ENCODE measurements at places on chromosomes 1 and 21.

DNA sequence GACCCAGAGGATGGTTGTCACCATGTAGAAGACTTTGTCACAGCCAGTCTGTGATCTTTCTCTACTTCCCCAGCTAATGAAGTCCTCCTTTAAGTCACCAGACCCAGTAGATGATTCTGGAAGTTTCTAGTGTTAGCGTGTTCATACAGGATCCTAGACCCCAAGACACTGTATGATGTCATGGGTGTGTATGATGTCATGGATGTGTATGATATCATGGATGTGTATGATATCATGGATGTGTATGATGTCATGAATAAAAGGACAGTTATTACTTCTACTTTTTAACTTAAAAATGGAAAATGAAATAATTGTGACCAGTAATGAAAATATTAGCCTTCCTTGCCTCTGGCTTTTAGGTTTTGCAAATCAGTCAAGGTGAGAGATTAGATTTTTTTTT is 260.0 kb downstream of the FMN2 start:
- DNase-seq, result no peak

DNA sequence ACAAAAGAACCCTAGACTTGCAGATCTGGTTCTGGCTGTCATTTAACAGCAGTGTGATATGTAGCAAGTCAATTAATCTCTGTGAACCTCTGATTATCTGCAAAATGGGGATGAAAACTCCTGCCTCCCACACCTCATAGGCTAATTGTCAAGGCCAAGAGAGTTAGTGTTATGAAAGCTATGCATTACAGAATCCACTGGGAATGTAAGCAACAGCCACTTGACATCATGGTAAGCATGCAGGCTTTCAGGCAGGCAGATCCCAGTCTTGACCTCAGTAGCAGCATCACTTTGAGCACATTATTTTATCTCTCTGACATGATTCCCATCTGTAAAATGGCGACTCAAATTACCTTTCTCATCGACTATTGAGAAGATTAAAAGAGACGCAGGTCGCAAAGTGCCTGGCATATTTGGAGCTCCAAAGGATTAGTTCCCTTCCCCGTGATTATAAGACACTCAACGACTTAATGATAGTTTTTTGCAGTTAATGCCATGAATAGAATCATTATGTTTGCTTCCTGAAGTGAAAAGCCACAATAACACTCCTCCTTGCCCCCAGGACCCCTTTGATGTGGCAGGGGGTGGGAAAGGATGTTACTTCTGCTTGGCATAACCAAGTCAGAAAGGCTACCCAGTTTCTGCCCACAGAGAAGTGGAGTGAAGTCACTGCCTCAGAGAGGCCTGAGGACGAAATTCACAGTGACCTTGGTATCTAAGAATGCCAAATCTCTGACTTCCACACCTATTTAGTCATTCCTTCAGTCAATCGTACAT is 273.0 kb upstream of the NFIA start:
- no peak for DNase-seq

- no peak for DNase-seq
Measured at GRCh38 chr1:170562646-170563338, 30.8 kb downstream of the GORAB start.

DNA sequence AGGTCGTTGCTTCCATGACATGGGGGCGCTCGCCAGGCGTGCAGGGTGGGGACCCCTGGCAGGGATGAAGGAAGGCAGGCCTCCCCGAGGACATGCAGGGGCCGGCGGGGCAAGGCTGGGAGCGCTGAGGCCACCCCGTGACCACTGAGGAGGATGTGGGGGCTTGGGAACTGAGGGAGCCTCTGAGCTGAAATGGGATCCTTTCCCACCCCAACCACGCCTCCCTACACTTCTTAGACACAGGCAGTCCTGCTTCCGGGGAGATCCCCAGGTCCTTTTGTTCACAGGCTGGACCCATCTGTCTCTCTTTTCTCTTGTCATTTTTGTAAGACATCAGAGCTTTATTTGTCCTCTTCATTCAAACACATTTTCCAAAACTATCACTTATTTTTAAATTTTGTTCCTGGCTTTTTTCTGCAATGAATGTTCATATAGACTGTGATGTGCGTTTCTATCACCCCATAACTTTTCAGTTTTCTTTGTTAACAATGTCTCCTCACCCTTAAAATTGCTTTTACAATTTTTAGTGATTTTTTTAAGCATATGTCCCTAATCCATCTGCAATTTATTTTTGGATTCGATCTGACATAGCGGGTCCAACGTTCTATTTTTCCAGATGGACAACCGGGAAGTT is 156.7 kb upstream of the BACE2 start:
- no peak for DNase-seq

DNA sequence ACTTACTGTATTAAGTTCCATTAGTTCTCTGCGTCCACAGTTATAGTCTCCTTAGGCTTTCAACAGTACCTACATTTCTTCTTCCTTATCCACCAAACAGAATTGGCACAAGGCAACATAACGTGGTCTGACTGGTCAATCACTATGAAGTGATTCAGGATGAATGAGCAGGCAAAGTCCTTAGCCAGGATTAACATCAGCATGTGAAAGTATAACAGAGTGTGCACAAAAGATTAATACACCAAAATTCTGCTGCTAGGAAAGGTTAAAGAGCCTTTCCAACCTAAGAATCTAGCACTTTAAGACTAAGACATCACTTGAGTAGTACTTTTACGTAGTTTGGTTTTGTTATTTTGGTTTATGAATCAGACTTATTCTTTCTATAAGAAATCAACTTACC is 15.8 kb downstream of the DEPDC1 start:
- no peak for DNase-seq

- no peak for DNase-seq
Measured at GRCh38 chr1:223500560-223501425, 107.6 kb downstream of the CCDC185 start.

DNA sequence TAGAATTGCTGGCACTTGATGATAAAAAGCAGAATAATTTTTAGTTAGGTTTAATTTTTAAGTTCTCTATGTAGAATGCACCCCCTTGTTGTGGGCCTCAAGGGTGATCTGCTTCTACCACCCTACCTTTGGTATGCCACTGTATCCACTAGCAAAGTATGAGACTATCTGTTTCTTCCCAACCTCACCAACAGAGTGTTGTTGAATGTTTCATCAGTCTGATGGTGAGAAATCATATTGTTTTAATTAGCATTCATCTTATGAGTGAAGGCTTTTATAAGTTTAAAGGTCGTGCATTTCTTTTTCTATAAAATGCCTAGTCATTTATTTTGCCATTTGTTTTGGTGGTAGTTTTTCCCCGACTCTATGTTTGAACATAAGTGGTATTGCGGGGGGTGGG is 141.0 kb downstream of the MAGI3 start:
- no peak for DNase-seq

GRCh38 chr1:116529199-116529631 is 41.6 kb downstream of the CD58 start:
- DNase-seq, result no peak

DNA sequence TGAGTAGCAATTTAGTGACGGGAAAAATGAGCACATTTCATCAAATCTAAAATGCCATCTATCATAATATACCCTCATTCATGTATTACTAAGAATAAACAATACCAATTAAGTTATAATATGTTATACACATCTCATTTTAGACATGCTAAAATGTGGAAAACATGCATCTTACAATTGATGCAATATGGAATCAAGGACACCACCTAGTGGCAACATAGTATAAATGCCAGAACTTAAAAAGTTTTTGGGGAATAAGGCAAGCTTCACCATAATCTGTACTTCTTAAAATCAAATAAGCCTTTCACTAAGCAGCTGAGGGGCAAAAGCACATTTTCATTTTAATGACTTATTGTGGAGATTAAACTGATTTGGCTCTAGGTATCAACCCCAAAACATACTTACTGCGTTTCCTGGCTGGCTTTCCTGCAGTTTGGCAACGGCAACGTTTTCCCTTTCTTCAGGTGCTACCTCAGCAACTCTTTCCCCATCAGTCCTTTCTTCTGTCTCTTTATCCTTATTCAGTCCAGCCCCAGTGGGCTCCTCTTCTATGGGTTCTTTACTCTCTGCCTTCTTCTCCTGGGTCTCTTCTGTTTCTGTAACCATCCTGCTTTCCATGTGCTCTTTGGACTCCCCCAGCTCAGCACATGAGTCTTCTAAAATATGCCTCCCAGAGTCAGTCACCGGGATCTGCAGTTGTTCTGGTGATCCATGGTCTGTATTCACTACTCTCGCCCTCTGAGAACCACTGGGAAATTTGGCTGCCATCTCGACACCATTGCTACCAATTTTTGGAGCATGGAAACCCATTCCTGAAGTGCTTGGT is 11.4 kb downstream of the SDE2 start:
- DNase-seq, result no peak

GRCh38 chr1:5324883-5325282 is 667.3 kb downstream of the NPHP4 start:
- no peak for DNase-seq

DNA sequence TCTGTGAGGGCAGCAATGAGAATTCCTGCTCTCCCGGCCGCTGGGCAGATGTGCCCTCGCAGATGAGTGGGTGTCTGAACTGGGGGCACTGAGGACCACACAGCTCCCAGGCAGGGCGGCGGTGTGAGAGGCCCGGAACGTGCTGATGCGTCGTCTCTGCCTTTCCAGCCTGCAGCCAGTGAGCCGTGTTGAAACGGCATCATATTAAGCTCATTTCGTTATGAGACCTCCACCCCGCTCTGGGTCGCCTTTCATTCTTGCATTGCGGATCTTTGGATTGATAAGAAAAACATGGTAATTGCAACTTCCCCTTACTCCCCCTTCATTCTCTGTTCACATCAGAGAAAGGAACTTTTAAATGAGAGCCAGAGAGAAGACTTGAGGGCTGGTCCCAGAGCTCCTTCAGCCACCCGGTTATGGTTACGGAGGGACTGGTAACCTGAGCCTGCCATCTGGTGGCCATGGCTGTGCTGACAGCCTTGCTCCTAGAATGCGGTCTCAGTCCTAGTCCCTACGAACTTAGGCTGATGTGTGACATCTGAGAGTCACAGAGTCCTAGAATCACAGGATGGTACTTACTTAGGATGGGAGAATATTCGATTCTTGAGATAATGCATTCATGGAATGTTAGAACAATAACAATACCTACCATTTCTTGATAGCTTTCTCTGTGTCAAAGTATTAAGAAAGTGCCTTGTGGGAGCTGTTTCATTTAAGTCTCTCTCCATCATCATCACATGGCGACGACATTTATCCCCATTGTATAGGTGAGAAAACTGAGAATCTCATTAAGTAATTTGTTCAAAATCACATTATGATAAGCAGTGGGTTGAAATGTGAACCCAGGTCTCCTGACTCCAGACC is 271.0 kb downstream of the TRABD2B start:
- DNase-seq, result peak; percentile 37

- DNase-seq, result no peak
Measured at GRCh38 chr1:58454385-58454784, 92.1 kb downstream of the OMA1 start.

- no peak for DNase-seq
Measured at GRCh38 chr1:42422737-42423136, 33.1 kb downstream of the ZMYND12 start.

- DNase-seq, result no peak
Measured at GRCh38 chr1:3743826-3744225, 8.4 kb upstream of the CCDC27 start.

GRCh38 chr1:17061892-17062291 is 8.1 kb upstream of the SDHB start:
- no peak for DNase-seq
